Stimulated activated CD8-positive, alpha-beta memory T cell treated with anti-CD3 and anti-CD28 coated beads, Interleukin-12 subunit alpha, Interleukin-12 subunit beta, amount 100 ng/mL, for 4 hours (primary cell): ENCODE measurements at places on chromosomes 11 and 22.

- DNase-seq, result no peak
These were observed 22.9 kb downstream of the IGLL5 start for GRCh38 chr22:22910272-22911240.

- DNase-seq, result no peak
These were observed 3.1 kb upstream of the MN1 start for GRCh38 chr22:27804470-27805297.

DNA sequence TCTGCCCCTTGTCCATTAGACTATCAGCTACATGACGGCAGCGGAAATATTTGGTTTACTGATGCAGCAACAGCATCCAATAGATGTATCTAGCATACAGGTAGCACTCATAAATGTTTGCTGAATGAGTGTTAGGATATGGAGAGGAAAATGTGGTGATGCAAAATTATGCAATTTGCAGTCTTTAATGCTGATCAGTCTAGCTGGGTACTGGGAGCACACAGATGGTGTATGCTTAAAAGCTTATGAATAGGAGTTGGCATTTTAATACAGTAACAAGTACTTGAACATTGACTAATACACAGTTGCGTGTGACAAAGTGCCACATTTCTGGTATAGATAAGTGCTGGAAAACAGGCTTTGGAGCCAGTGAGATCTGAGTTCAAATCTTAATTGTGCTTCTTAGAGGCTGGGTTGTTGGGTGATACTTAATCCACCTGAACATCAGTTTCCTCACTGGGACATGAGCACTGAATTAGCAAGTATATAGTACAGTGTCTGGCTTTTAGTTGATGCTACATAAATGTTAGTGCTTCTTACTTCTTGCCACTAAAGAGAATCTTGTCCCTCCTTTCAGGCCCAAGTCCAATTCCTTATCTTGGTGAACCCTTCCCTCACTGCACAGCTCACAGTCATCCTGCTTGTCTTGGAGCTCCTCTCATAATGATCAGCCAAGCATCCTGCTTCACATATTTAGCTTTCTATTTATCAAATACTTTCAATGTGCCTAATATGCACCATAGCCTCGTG, 99.6 kb downstream of the TIMP3 start:
- no peak for DNase-seq

GRCh38 chr11:79087238-79087960, 353.4 kb downstream of the TENM4 start:
- no peak for DNase-seq

DNA sequence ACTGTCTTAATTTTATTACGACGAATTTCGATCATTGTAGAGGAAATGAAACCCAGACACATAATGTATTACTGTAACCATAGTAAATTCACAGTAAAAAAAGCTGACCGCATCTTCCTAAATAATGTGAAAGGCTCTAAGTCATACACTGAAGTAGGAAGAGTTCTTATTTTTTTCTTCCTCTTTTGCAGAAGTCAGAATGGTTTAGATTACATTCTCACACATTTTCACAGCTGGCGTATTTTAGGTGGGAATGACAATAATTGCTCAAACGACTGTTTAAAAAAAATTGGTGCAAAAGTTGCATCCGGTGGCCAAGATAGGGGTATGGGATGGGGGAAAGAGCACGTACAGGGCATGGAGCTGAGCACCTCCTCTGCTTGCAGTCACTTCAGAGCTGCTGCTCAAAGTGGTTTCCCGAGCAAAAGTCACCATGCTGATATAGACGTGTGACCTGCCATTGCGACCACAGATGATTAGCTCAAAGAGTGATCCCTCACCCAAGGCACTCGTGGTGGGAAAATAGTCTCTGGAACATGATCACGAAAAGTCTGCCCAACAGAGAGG, 35.3 kb downstream of the MMP13 start:
- DNase-seq, result no peak

DNA sequence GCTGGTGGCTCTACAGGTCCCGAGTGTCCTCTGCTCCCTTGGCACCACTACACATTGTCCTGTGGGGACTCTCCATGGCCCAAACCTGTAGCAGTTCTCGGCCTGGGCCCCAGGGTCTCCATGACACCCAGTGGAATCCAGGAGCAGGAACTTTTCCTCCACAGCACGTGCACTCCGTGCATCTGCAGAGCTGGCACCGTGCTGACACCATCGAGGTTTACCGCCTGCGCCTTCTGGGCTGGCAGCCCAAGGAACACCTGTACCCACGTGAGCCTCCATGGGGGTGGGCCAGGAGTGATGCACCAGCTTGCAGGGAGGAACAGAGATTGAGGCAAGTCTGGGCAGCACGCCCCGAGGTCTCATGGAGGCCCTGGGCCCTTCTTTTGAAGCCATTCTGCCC, 25.2 kb downstream of the TSPAN32 start:
- DNase-seq, result no peak

- no peak for DNase-seq
These were observed 5.4 kb upstream of the TTC36 start for GRCh38 chr11:118521892-118522311.

- no peak for DNase-seq
These were observed 82.3 kb downstream of the PTPRJ start for GRCh38 chr11:48062649-48063048.

DNA sequence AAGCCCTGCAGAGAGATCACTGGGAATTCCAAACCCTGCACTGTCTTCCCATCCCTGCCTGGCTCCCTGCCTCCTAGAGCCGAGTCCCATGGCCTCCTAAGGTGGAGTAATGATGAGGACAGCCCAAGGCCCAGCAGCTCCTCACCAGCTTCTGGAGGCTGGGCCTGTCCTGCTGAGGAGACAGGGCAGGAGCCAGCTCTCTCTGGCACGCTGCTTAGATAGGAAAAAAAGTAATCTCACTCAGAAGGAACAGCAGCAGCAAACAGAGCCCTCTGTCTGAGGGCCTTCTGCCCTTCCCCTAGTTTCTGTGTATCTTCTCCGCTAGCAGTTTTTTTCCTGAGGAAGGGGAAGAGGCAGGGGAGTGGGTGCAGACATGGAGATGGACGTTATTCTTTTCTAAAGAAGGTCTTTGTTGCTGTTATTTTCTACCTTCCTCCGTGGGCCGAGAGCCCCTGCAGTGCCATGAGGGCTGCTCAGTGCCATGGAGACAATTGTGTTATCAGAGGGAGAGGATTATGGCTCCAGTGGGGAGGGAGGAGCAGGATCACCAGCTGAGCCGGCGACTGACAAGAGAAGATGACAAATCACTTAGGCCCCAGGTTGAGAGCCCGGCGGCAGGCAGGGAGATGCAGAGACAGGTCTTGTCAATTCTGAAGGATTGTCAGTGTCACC, 315.3 kb downstream of the BUD13 start:
- DNase-seq, result no peak

DNA sequence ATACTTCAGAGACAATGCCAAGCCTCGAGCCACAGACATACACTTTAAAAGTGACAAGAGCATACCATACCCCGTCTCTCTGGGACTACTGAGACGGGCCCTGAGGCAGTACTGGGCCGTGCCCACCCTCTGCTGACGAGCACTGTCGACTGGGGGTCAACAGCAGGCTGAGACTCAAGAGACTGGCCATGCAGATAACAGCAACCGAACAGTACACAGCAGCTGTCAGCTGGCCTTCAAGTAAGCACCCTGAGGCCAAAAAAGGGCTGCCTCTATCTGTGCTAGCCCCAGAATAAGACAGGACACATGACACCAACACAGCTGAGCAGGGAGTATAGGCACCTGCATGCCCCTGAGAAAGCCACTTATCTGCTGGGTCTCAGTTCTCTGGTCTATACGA, 18.9 kb upstream of the TMEM121B start:
- DNase-seq, result no peak

- no peak for DNase-seq
These were observed 521.6 kb upstream of the FAT3 start for GRCh38 chr11:91703042-91703441.

- no peak for DNase-seq
These were observed 137.7 kb upstream of the NAV2 start for GRCh38 chr11:19574916-19575315.
